ENCODE measurements at places on chromosomes 1 and 21. TPM values are rescaled to one million over a fixed set of nuclear protein-coding genes. Genes with fewer than 3 reads are reported as not detected.
A peak's percentile ranks its signal among the peaks of the same experiment; 100 is the strongest.

DNA sequence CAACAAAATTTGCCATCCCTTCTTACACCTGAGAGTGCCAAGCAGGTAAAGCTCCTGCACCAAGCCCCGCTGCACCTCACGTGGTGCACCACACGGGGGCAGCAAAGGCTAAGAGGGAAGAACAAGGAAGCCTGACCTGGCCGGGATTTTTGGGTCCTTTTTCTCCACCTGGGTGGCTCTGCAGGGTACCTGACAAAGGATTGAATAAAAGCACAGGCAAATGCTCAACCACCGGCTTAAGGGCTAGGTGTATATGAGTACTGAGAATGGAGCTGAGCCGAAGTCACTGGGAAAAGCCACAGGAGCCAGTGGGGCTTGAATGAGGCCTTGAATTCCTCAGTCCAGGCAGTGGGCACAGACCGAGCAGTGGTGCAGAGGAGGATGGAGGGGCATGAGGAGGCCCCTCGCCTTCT is 36.4 kb downstream of the ZNF697 start:
- DNase-seq, result peak; percentile 34

ANXA9 gene
- total RNA-seq, result not detected

RIPPLY3 gene
- total RNA-seq, result not detected

GRCh38 chr1:11955221-11955620 is 20.7 kb downstream of the PLOD1 start:
- no peak for DNase-seq

FCRL2 gene
- total RNA-seq, result 0.27 TPM

DNA sequence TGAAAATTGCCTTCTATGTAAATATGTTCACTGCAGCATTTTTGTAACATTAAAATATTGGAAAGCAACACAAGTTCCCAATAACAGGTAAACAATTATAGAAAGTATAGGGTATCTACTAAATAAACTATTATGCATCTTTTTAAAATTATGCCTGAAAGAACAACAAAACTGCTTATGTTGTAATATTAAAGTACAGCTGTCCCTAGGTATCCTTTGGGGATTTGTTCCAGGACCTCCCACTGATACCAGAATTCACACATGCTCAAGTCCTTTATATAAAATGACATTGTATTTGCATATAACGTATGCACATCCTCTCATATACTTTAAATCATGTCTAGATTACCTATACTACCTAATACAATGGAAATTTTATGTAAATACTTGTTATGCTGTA is 121.8 kb upstream of the TNFSF4 start:
- DNase-seq, result no peak

DNA sequence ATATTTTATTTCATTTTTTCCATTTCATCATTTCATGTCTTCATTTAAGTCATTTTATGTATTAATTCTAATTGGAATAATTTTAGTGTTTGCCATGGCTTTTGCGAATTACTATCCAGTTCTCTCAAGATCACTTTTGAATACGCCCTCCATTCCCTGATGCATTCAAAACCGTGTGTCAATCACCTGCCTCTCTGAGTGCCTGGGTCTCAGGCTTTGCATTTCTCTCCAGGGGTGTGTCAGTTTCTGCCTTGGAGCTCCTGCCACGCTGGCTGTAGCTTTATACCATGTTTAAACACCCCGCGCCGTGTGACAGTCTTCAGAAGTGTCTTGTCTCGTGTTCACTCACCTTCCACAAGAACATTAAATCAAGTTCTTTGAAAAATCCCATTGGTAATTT is 7.4 kb upstream of the DNMT3L start:
- peak; percentile 7 for DNase-seq

- no peak for DNase-seq
These were observed 26.1 kb upstream of the MAN1A2 start for GRCh38 chr1:117341123-117341522.

Measured in naive thymus-derived CD4-positive, alpha-beta T cell (primary cell).